ENCODE measurements at places on chromosomes 16 and 17.

GRCh38 chr16:68479271-68479670 is 31.0 kb upstream of the SMPD3 start:
- no peak for DNase-seq

GRCh38 chr17:39208893-39209292 is 8.8 kb downstream of the RPL19 start:
- no peak for DNase-seq

DNA sequence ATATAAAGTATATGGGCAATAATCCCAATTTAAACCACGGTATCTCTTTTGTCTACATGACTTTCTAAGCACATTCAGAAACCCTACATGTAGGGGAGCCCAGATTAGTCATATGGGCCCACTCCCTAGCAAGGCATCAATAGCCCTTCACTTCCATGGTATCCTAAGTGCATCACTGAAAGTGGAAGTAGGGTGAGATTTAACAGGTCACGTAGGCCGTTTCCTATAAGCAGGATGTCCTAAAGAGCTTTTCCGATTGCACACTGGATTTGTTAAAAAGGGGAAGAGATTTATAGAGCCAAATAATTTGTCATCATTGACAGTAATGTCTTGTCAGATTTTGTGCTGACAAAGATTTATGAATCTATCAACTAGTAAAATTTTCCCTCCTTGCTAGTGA is 39.0 kb downstream of the CA4 start:
- no peak for DNase-seq

DNA sequence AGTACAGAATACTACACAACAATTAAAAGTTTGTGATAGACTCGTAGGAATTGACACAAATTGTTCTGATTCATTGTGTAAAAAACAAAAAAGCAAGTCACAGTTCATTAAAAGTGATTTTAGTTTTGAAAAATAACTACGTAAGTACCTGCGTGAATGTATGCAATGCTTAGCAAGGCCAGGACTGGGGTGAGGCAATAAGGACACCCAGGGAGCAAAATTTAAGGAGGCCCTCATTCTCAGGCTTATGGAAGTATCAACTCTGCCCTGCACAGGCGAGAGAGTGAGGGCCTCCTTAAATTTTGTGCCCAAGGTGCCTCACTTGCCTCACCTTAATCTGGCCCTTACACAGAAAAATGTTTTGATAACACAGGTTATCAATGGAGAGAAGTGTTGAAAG is 31.4 kb downstream of the NOG start:
- DNase-seq: no peak

DNA sequence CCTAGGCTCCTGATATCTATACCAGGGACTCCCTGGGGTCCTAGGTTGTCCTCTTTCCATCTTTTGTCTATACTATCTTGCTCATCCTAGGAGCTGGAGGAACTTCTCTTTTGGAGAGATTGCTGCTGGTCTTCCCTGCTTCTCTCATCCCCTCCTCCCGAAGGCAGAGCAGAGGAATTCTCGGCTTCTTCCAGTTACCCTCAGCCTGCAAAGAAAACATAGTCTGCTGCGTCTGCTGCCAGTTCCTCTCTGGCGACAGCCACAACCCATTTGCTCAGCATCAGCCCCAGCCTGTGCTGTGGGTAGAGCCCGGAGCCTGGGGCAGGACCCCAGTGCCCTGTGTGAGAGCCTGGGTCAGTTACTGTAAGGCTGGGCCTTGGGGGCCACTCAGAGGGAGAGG is 21.5 kb upstream of the DYNLL2 start:
- DNase-seq: no peak

DNA sequence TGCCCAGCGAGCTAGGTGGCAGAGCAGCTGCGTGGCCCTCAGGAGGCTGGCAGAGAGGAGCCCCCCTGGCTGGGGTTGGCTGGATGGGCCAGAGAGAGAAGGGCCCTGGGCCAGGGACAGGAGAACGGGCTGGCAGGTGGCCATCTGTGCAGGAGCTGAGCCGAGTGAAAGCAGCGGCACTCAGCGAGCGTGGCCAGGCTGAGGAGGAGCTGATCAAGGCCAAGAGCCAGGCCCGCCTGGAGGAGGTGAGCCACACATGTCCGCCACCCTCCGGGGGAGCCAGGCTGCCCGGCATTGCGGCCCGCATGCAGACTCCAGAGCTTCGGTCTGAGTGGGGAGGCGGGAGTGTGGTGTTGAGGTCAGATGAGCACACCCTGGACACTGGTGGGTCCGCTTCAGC is 2.1 kb upstream of the RAC3 start:
- no peak for DNase-seq

DNA sequence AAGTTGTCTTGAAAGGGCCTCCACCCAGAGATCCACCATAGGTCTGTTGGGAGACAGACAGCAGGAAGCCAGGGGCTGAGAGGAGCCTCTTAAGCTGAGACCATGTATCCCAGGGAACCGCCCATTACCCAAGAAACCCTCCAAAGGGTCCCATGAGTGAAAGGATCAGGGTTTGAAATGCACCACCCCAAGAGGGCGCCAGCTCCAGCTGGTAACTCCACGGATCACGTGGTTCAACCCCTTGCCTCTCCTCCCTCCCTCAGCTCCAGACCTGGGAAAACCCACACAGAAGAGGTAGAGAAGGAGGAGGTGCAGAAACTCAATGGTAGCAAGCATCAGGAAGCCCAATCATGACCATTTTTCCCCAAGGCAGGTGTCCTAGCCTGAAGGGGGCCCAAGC is 148.7 kb downstream of the AIPL1 start:
- no peak for DNase-seq

DNA sequence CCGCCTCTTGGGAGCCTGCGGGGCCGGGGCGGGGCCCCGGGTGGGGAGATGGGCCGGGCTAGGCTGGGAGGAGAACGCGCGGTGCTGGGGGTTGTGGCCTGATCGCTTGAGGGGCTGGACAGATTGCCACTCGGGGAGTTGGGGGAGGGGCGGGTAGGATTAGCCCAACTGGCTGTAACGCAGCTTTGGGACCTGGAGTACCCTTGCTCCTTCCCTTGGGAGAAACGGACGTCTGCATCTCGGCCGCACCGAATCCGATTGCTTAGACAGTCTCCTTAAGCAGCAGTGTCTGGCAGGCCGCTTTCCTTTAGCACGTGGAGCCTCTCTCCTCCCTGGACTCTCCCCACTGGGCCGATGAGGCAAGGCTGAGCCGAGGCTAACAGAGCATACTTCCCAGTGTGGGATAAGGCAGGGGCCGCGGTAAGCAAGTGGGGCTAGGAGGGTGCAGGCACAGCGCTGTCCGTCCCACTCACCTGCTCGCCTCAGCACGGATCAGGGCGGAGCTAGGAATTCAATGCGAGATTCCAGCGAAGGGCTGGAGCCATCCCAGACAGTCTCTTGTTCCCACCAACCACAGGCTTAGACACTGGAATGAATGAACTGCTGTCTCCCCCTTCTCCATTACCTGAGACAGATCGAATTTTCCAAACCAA is 540 bp upstream of the ACLY start:
- no peak for DNase-seq

DNA sequence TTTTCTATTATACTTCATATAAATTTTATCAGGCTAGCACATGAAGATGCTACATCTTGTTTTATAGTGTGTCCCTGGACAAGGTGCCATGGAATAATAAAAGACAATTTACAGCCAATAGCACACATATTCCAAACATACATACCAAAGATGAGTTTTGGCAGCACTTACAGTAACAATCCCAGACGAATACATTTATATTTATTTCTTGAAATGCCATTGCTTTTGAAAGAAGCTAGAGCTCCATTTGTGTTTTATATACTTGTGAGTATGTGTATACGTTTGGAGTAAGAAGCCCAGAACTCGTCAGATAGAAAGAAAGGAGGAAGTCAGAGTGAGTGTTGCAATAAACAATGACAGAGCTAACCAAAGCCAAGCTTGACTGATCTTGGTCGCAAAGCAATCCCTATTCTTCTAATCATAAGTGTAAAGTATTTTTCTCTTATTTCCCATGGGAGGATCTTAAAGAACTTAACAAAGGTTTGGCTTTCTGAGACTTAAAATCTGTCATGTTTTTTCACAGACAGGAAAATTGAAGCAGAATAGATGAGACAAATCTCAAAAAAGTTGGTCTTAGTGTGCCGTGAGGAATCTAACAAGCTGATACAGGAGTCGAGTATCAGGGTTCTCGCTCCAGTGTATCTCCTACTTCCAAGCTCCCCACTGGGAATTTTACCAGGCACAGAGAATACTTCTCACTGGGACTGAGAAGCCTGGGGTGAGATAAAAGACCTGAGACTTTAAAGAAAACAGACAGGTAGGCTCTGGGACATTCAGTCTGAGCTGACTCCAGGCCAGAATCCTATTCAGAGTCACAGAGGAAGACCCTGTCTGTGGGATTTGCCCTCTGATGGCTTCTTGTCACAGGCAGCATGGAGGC is 175.4 kb downstream of the AATF start:
- DNase-seq: no peak

GRCh38 chr17:17523001-17523730 is 27.0 kb upstream of the RASD1 start:
- no peak for DNase-seq

DNA sequence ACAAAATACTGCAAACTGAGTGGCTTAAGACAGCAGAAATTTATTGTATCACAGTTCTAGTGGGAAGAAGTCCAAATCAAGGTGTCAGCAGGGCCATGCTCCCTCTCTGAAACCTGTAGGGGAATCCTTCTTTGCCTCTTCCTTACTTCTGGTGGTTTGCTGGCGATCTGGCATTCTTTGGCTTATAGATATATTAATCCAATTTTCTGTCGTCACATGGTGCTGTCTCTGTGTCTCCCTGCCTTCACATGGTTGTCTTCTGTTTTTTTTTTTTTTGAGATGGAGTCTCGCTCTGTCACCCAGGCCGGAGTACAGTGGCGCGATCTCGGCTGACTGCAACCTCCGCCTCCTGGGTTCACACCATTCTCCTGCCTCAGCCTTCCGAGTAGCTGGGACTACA is 6.8 kb upstream of the AKAP1 start:
- no peak for DNase-seq

GRCh38 chr16:59067205-59067604 is 333.1 kb upstream of the GOT2 start:
- DNase-seq: no peak

- DNase-seq: no peak
Measured at GRCh38 chr17:72164158-72164739, 43.4 kb downstream of the SOX9 start.

DNA sequence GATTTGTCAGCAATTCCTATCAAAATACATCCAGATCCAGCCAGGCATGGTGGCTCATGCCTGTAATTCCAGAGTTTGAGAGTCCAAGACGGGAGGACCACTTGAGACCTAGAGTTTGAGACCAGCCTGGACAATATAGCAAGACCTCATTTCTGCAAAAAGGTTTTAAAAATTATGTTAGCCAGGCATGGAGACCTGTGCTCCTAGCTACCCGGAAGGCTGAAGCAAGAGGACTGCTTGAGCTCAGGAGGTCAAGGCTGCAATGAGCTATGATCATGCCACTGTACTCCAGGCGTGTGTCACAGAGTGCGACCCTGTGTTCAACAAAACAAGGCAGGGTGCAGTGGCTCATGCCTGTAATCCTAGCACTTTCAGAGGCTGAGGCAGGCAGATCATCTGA is 215.2 kb downstream of the CPPED1 start:
- no peak for DNase-seq

DNA sequence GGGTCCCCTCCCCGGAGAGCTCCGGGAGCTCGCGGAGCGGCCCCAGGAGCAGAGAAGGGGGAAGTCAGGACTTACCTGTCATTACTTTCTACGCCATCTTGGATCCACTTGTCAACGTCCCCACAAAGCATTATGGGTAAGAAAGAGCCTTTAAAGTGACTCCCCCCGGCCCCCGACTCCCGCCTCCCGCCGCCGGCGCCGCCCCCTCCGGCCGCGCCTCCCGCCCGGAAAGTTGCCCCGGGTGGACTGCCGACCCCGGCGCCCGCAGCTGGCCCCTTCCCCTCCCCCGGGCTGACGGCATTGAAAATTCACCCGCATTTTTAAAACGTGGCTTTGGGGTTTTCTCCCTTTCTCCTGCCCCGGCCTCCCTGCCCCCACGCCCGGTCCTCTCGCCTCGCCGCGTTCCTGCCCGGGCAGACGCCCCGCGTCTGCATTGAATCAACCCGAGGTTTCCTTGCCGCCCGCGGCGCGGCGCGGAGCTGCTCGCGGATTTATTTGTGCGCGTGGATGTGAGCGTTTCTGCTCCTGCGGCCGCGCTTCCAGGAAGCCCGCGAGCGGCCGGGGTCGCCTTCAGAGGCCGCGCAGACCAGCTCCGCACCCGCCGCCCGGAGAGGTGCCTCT is at the start of gene HELZ:
Gene HELZ (minus strand): TSS at position 124 of the 621 bp plus-strand sequence. CDS start 26,392 bp downstream, outside the sequence.
- peak; percentile 42 for DNase-seq

DNA sequence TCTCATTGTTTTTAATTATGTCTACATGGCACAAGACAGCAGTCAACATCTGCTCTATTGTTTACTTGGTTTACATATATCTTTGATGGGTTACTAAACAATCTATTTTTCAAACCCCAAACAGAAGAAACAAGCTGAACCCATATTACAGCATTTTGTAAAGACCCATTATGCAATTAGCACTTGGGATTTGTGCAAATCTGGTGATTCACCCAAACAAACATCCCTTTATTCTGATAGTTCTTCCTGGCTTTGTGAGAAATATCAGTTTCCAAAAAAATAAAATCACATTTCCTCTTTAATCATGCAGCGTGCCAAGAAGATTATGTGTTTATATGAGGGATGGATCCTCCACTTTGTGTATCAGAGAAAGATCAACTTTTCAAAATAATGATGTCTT is 16.8 kb upstream of the RBFOX1 start:
- no peak for DNase-seq

DNA sequence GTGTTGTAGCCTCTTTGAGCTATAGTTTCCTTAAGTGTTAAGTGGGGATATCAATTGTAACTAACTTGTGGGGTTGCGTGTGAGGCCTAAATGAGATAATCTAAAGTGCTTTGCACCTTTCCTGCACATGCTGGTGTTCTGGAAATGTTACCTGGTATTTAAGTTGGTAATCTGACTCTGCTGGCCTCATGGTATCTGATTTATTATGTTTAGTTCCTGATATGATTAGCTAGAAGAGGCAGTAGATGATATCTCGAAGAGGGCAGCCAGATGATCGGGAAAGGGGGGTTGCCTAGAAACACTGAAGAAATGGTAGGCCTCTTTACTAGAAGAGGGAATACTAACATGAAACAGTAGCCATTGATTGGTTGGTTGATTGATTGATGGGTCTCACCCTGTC is 65.4 kb upstream of the CLEC18A start:
- DNase-seq: no peak

- DNase-seq: no peak
Measured at GRCh38 chr17:75514919-75515495, 330 bp downstream of the CASKIN2 start.

DNA sequence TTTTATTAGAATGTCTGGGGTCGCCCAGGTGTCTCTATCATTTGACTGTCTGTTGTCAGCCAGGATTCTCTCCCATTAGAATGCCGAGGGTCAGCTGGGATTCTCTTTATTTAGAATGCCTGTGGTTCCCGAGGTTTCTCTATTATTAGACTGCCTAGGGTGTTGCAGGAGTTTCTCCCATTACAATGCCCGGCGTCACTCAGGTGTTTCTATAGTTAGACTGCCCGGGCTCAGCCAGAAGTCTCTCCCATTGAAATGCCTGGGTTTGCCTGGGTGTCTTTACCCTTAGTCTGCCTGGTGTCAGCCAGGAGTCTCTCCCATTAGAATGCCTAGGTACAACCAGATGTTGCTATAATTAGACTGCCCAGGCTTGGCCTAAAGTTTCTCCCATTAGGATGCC is 2252.0 kb downstream of the TP53TG3F start:
- DNase-seq: no peak

GRCh38 chr17:31679667-31680066 is 179.4 kb downstream of the COPRS start:
- no peak for DNase-seq

- DNase-seq: no peak
Measured at GRCh38 chr16:4663777-4664465, 29.4 kb upstream of the NUDT16L1 start.

Data from omental fat pad (tissue), 4 donors.